Activated gamma-delta T cell treated with anti-CD3 and anti-CD28 coated beads, Interleukin-2, amount 50 U/mL, for 16 hours (primary cell): ENCODE measurements at places on chromosomes 7 and 10.

DNA sequence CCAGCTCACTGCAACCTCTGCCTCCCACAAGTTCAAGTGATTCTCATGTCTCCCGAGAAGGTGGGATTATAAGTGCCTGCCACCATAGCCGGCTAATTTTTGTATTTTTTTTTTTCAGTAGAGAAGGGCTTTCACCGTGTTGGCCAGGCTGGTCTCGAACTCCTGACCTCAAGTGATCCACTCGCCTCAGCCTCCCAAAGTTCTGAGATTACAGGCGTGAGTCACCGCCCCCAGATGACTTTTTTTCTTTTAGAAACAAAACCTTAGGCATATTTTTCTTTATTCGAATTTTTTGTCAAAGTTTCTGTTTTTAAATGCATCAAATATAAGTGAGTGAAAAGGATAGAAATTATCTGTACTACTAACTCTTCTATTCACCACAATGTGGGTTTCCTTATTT, 113.1 kb downstream of the LRRC4 start:
- no peak for DNase-seq

GRCh38 chr7:3995187-3995586, 686.9 kb upstream of the FOXK1 start:
- DNase-seq = no peak

- no peak for DNase-seq
Observed at GRCh38 chr10:125375210-125375609, 214.8 kb upstream of the CTBP2 start.

DNA sequence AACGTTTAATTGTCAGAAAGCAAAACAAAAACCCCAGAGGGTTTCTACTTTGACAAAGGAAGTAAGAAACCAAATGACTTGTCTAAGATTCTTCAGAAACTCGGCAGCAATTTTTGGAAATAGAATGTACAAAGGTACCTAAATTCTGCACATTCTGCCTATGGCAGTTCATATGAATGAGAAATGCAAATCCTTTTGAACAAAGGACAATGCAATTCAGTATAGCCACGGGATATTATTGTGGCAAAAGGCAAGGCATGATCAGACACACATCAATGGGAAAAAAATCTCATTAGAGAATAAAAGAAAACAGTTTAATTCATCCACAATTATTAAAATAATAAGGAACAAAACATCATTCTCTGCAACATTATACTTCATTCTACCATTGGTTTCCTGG, 93.4 kb downstream of the SEMA3C start:
- DNase-seq = no peak

DNA sequence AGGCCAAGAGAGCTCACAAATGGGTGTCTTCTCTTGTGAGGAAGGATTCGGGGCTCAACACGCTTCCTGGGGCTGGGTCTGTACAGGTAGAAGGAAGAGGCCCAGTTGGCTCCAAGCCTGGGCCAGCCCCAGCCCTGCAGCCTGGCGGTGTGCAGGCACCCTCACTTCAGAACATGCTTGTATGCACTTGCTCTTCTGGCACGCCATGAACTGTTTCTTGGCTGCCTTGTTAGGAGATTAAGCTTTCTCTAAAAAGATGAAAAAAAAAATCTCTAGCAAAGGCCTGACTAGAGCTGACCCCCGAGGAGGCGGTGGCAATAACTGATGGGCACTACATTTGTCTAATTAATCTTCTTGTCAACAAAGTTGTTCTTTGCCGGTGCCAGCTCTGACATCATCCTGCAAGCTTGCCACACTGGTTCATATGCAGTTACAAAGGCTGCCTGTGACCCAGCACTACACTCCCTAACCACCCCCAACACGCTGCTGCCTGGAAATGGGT, 94.7 kb downstream of the WDR11 start:
- DNase-seq = no peak

GRCh38 chr7:32395168-32395567, 95.0 kb downstream of the LSM5 start:
- no peak for DNase-seq

DNA sequence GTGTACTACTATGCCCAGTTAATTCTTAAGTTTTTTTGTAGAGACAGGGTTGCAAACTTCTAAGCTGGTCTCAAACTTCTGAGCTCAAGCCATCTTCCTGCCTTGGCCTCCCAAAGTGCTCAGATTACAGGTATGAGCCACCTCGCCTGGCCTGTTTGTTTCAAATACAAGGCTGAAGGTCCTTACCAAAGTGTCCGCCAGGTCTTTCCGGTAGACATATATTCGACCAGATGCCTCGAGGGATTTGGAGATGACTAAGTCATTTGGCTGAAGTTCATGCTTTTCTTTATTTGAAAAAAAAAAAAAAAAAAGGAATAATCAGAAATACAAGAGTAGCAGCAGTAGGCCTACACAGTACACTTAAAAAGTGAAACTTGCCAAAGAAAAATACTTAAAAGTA, 204.5 kb upstream of the CDCA7L start:
- no peak for DNase-seq

DNA sequence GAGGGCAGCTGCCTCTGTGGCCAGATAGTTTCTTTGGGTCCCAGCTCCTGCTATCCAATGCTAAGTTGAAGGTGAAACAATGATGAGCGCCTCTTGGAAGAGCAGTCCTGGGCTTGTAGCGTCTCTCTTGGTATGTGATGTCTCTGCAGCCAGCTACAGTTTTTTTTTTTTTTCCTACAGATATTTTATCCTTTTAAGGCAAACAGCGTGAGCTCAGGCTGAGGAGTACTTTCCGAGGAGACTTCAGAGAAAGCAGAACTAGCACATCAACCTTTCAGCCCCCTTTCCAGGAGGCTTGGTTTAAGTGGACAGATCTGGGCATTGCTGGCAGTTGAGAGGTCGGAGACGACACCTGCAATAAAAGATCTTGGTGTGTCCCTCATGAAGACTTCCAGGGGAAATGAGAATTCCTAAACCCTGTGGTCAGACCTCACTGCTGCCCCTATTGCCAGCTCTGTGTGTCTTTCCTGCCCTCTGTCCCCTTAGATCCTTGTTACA, 9.1 kb downstream of the PRKG1 start:
- no peak for DNase-seq

DNA sequence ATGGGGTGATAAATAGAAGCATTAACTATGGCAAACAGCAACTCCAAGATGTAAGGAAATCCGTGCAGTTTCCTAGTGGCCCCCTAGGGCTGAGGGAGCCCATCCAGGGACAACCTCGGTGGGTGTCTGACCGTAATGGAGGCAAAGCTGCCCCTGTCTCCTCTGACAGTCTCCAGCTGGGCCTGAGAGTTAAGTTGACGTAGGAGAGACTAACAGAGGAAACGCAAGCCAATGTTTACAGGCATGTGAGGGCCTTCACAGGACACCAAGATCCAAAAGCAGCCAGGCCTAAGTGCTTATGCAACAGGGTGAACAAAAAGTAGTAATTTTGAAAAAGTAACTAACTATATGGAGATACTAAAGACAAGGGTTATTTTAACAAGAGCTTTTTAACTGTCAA, 330.0 kb upstream of the C7orf33 start:
- DNase-seq = no peak

- no peak for DNase-seq
Observed at GRCh38 chr10:31554556-31554955, 235.5 kb downstream of the ZEB1 start.

DNA sequence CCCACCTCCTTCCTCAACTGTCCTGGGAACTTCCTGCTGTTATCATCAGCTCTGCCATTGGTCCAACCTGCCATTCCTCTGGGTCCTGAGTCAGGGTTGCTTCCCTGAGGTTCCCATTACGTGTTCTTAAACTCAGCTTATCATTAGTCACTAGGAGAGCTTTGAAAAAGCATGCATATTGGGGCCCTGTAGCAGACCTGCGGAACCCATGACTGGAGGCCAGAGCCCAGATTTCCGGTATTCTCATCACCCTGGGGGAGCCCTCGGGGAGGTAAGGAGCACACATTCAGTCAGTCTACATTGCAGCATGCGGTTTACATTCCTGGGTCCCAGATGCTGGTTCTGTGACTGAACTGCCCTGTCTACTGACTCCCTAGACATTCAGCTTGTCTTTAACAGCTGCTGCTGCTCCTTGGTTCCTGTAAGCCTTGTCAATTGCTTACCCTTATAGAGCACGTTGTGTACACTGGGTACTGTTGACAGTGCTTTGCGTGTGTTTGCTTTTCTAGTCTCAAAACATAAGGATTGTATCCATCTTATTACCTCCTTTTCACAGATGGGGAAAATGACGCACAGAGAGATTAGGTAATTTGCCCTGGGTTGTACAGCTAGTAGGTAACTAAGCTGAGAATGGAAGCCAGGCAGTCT, 12.8 kb downstream of the CDHR3 start:
- DNase-seq = no peak

DNA sequence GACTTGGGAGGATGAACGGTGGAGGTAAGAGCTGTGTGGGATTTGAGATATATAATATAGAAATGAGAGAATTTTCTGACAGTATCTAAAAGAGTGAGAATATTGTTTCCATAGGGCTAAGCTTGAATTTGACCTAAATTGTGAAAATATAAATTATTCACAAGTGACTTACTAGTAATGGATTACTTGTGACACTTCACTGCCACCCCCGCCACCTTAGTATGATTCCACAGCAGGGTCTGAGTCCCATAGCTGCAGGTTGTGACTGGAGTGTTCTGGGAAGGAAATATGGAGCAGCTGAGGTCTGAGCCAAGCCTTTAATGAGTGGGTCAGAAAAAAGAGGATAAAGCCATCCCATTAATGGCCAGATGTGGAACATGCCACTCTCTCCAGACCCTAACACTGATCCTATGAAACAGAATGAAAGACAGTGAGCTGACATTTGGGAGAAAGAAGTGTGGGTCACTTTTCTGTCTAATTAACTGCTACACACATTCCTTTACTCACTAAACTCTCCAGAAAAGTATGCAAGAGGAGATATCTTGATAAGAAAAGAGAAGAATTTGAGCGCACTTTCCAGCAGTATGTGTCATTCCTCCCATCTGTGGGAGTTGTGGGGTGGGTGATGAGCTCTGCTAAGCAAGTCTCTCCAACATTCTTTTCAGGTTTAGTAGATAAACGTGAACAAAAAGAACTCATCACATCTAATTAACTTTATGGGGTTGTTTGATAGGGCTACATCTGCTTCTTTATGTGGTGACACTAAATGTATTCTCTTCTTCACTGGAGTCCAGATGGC, 1193.4 kb downstream of the SORCS3 start:
- DNase-seq = no peak

- no peak for DNase-seq
Observed at GRCh38 chr10:132549371-132549770, 11.8 kb downstream of the INPP5A start.
